ENCODE measurements at places on chromosomes 11 and 22.

GRCh38 chr11:73453562-73453961, 77.4 kb downstream of the RELT start:
- no peak for DNase-seq

GRCh38 chr11:67572305-67572704, 11.3 kb upstream of the GSTP1 start:
- DNase-seq = no peak

- DNase-seq = no peak
Observed at GRCh38 chr22:27730641-27731433, 70.7 kb downstream of the MN1 start.

DNA sequence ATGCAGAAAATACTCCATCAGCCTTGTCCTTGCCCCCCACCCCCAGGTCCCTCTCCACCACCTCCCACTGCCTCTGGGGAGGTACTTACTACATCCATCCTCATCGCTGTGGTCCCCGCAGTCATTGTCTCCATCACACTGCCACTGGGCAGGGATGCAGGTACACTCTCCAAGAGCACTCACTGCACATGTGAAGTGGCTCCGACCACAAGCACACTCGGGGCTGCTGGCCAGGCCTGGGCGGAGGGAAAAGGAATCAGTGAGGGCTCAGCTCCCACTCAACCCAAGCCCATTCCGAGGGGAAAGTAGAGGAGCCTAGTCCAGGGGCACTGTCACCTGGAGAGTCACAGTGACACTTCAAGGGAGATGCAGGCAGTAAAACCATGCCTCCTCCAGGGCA, 15.7 kb downstream of the LRP4 start:
- no peak for DNase-seq

GRCh38 chr22:28296452-28296851, 377.4 kb upstream of the PITPNB start:
- DNase-seq = no peak

- DNase-seq = no peak
Observed at GRCh38 chr22:49923445-49923844, 5.0 kb downstream of the CRELD2 start.

DNA sequence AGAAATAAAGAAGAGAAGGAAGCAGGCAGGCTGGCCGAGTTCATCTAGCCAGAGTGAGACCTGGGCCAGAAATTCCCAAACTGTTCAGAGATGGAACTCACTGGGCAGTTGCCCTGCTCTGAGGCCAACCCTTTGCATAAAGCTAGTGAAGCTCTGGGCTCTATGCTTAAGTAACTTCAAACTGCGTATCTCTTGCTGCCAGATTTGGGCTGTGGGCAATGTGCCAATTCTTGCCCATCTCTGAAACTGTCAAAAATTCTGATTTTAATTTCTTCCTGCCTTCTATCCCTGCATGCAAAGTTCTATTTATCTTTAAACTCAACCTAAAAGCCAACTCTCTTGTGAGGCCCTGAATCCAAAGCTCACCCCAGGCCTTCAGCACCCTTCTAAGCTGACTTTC, 36.2 kb upstream of the HEPHL1 start:
- no peak for DNase-seq
